IPS DF 6.9 (cell line): ENCODE measurements at places on chromosomes 7 and 10.

DNA sequence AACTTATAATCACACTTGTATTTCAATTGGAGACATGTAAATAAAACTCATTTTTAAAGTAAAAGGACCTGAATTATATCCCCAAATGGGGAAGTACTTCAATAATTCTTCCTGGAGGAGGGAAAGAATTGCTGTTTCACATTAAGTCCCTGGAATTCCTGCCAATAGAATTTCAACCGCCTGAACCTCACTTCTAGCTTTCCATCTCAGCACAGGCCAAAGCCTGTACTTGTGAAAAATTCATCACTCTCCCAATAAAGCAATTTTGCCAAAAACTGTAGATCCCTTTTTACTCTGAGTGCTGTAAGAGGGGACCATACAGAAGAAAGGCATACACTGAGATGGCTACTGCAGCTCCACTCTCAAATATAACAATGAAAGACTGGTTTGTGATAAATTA is 54.8 kb downstream of the CADPS2 start:
- no peak for DNase-seq
- H3K36me3 ChIP-seq, result no peaks in the 10 kb centered on the region
- no peaks in the 10 kb centered on the region for H3K27me3 ChIP-seq
- no peak overlapping the region for H3K4me3 ChIP-seq

DNA sequence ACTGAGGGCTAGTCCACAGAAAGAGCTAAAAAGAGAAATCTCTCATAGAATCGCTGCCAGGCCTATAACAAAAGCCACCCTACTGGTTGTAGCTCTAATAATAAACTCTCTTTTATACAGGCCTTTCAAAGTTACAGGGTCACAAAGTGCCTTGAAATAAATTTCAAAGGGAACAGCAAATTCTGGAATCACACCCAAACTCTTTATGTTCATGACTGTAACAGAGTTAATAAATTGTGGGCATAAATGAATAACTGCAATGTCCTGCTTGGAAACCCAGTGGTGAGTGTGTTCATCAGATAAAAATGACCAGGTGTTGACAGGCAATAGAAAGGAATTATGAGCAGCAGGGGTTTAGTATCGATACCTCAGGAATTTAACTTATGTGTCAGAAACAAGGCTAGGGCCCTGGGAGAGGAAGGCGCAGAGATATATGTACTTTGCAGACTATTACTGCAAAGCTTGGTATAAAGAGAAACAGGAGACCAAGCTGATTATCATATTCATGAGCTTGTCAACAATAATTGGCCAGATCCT is 9.3 kb downstream of the CDC14C start:
- no peaks in the 10 kb centered on the region for H3K4me1 ChIP-seq
- no peak overlapping the region for H3K4me3 ChIP-seq
- no peaks in the 10 kb centered on the region for H3K27me3 ChIP-seq
- DNase-seq, result no peak

DNA sequence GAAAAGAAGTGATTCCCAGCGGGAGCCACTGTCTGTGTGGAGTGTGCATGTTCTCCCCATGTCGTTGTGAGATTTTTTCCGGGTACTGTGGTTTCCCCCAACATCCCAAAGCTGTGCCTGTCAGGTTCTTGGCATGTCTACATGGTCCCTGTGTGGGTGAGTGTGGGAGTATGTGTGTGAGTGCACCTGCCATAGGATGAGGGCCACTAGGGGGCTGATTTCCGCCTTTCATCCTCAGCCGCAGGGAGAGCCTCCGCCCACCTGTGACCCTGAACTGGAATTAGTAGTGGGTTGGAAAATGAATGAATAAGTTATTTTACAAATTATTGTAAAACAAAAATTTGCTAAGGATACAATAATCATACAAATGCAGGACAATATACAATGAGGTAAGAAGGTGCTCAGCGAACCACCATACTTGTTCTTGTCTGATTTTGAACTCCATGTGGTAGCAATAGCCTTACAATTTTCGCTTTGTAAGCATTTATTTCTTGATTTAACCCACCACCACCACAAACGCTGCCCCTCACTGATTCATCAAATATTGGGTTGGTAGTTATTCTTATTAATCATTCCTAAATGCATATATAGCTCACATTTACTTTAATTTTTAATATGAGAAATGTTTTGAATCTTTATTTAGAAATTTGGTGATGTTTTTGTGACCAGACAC is 641.2 kb upstream of the VSTM2A start:
- no peak for DNase-seq
- H3K4me3 ChIP-seq, result no peak overlapping the region
- no peaks in the 10 kb centered on the region for H3K36me3 ChIP-seq
- no peaks in the 10 kb centered on the region for H3K27me3 ChIP-seq

GRCh38 chr7:142615508-142615907 is 133.8 kb upstream of the PRSS1 start:
- no peaks in the 10 kb centered on the region for H3K27me3 ChIP-seq
- no peaks in the 10 kb centered on the region for H3K4me1 ChIP-seq
- H3K36me3 ChIP-seq, result no peaks in the 10 kb centered on the region
- DNase-seq, result no peak

DNA sequence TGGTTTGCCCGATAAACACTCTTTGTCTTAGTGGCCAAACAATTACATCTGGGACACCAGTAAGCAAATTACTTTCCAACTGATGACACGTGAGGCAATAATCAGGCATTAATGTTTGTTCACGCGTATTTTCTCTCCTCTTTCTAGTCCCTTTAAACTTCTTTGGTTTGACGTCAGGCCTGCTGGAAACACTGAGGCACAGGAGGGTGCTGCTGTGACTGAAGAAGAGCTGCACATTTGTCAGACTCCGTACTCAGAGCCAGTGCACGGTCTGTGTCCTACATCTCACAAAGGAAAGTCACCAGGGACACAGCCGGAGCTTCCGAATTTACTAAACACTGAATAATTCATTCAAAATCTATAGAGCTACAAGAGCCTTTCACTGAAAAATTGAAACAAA is 57.6 kb upstream of the ANAPC16 start:
- no peaks in the 10 kb centered on the region for H3K4me1 ChIP-seq
- DNase-seq, result no peak
- no peaks in the 10 kb centered on the region for H3K27me3 ChIP-seq

GRCh38 chr10:92420546-92421275 is 129.7 kb downstream of the MARCHF5 start:
- no peaks in the 10 kb centered on the region for H3K27me3 ChIP-seq
- peak overlapping the region; percentile 10; the same call in 1 of the 2 replicates for H3K4me3 ChIP-seq
- DNase-seq, result no peak
- H3K4me1 ChIP-seq, result peaks cover 2% of the 10 kb centered on the region
- H3K27ac ChIP-seq, result no peak overlapping the region

DNA sequence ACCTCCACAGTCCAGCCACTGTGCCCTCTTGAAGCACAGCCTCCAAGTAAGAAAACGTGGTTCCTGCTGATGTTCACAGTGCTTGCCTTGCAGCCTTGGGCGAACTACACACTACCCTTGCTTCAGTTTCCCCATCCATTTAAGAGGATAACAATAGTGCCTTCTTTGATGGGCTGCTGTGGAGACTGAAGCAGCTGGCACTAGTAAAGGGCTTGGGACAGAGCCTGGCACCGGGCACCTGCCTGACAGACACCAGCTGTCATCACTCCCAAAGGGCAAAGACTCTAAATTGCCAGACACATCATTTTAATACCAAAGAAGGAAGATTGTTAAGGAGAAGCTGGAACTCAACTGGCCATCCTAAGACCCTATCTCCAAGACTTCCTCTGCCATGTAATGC is 3.1 kb upstream of the C10orf90 start:
- H3K4me3 ChIP-seq, result no peak overlapping the region
- H3K27ac ChIP-seq, result no peak overlapping the region
- no peaks in the 10 kb centered on the region for H3K27me3 ChIP-seq
- H3K36me3 ChIP-seq, result no peaks in the 10 kb centered on the region
- no peaks in the 10 kb centered on the region for H3K4me1 ChIP-seq
- DNase-seq, result no peak

GRCh38 chr7:125670926-125671572 is 741.4 kb upstream of the POT1 start:
- DNase-seq, result no peak
- no peak overlapping the region for H3K4me3 ChIP-seq
- H3K4me1 ChIP-seq, result no peaks in the 10 kb centered on the region
- H3K27ac ChIP-seq, result no peak overlapping the region
- H3K36me3 ChIP-seq, result no peaks in the 10 kb centered on the region

DNA sequence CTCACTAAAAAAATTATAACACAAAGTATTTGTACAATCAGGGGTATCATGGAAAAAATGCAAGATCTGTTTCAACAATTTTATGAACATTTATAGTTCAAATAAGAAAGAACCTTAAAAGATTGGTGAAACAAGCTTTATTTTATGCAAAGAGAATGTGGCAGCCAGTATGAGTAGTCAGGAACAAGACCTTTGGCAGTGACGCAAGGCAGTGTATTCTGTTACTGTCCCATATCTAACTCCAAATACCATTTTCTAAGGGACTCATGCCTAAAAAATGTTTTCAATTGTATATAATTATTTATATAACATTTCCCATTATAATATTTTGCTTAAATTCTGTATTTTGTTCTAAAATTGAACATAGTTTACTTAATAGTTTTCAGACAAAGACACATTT is 19.1 kb upstream of the FAM53B start:
- H3K4me3 ChIP-seq, result no peak overlapping the region
- H3K27me3 ChIP-seq, result no peaks in the 10 kb centered on the region
- no peak for DNase-seq
- no peaks in the 10 kb centered on the region for H3K36me3 ChIP-seq
- no peaks in the 10 kb centered on the region for H3K4me1 ChIP-seq

DNA sequence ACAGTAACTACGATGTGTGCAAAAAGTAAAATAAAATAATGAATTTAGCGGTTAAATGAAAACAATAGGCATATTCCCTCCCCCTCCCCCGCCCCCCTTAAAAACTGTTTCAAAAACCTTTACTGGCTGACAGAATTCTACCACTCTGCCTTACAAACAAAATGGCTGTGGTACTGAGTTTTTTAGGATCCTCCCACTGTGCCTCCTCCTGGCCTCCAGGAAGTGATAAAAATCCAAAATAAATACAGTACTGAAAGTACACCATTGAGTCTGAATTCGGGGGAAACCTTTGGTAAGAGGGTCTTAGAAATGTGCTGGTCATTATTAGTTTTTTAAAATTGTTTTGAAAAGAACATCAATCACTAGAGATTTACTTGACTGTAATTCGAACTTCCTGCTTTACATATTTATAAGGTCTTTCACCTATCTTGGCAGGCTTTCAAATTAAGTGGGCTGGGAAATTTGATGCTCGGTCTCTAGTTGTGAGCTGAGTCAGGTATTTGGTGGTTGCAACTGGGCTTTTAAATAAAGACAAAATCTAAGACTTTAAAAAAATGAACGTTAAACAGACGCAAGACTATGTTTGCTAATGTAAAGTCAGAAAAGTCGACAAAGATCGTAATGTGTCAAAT is 32.5 kb upstream of the EPC1 start:
- no peaks in the 10 kb centered on the region for H3K4me1 ChIP-seq
- H3K4me3 ChIP-seq, result peak overlapping the region; percentile 76; the same call in 1 of the 2 replicates
- no peak for DNase-seq
- no peaks in the 10 kb centered on the region for H3K27me3 ChIP-seq

GRCh38 chr7:39428221-39428620 is 138.0 kb upstream of the YAE1 start:
- H3K27me3 ChIP-seq, result no peaks in the 10 kb centered on the region
- no peaks in the 10 kb centered on the region for H3K36me3 ChIP-seq
- H3K4me1 ChIP-seq, result peaks cover 1% of the 10 kb centered on the region; the same call in 1 of the 2 replicates
- H3K27ac ChIP-seq, result no peak overlapping the region
